ENCODE measurements at places on chromosomes 7 and 10.

- DNase-seq: no peak
Observed at GRCh38 chr10:88106366-88106765, 242.9 kb downstream of the PTEN start.

GRCh38 chr10:74675484-74675883 is 150.9 kb upstream of the KAT6B start:
- no peak for DNase-seq

DNA sequence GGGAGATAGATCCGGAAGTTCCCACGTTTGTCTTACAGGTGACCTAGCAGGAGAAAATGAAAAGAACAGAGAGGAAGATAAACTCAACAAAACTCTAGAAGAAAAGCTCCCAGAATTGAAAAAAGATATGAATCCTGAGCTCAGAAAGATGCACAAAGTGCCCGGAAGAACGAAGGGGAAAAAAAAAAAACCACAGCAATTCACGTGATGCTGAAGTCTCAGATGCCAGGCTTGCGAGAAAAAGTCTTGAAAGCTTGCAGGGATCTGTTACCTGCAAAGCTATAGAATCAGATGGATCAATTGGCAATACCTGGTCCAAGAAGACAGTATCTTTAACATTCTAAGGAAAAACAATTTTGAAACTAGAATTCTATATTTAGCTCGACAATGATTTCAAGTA is 33.5 kb downstream of the CARD11 start:
- no peak for DNase-seq

GRCh38 chr10:124657806-124658205 is 86.4 kb downstream of the FAM53B start:
- DNase-seq: no peak

DNA sequence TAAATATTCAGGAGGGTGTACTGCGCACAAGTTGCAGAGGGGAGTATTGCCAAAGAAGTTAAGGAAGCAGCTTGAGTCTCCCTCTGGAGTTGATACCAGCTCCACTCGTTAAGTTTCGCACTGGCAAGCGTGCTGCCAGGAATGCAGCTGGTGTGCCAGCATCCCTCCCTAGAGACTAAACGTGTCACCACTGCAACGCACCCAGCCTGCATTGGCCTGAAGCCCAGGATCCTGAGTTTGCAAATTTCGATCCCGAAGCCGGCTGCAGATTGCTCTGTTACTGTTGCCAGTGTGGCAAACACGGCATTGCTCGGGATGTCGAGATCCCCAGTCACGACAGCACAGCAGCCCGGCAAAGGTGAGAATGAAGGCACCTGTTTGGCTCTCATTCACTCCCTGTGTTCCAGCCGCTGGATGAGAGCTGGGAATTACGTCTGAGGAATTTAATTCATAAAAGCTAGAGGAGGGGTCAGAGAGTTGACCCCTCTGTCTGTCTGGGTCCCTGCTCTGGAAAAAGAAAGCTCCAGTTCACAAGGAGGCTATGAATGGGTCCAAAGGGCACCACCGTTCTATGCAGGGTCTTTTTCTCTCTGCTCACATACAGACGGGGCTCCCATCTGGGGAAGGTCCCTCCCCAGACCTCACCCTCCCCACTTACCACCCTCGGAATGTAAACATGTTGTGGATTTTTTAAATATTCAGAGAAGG is 61.0 kb downstream of the NRP1 start:
- DNase-seq: no peak

DNA sequence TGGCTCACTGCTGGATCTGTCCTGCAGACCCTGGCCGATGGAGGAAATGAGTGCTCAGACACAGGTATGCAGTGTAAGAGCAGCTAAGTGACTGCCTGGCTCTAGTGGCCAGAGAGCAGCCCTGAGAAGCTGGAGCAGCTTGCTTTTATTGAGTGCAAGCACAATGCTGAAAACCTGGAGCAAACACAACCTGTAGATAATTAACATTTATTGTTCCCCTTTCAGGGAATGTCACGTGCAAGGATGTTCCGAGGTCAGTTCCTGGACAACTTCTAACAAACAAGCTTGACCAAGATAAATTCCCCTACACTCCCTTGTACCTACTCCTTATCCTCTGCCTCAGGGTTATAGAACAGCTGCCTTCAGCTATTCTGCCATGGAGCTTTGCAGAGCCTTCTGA is 31.3 kb downstream of the DDC start:
- no peak for DNase-seq

DNA sequence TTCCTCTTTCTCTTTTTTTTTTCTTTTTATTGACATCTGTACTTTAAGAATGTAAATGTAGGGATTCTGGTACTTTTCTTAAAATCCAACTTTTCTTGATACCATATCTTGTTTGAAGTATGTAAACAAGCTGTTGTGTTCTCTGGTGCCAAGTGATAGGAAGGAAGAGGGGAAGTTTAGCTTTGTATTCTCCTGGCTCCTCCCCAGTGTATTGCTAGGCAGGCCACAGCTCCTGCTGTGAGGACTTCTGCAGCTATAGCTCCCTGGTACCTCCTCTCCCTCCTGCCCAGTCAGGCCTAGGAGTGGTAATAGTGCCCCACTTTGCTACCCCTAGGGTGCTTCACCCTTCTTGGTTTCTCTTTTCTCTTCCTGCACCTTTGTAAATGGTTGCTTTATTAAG is 45.3 kb upstream of the SP8 start:
- DNase-seq: no peak

- DNase-seq: no peak
Observed at GRCh38 chr7:133601617-133602016, 348.7 kb downstream of the EXOC4 start.

DNA sequence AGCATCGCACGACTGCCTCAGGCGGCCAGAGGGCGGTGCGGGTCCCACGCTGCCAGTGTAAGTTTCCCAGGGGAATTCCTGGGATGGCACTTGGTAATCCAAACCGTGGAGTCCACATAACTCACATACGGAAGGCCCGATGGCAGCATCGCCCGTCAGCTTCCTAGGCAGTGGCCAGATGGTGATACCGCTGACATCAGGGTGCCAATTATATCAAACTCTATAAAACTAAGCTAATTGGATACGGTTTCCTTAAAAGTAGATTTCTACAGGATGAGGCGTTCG is 189.8 kb downstream of the CELF2 start:
- DNase-seq: no peak

GRCh38 chr10:48634198-48634983 is 29.5 kb upstream of the ARHGAP22 start:
- peak; percentile 28 for DNase-seq

DNA sequence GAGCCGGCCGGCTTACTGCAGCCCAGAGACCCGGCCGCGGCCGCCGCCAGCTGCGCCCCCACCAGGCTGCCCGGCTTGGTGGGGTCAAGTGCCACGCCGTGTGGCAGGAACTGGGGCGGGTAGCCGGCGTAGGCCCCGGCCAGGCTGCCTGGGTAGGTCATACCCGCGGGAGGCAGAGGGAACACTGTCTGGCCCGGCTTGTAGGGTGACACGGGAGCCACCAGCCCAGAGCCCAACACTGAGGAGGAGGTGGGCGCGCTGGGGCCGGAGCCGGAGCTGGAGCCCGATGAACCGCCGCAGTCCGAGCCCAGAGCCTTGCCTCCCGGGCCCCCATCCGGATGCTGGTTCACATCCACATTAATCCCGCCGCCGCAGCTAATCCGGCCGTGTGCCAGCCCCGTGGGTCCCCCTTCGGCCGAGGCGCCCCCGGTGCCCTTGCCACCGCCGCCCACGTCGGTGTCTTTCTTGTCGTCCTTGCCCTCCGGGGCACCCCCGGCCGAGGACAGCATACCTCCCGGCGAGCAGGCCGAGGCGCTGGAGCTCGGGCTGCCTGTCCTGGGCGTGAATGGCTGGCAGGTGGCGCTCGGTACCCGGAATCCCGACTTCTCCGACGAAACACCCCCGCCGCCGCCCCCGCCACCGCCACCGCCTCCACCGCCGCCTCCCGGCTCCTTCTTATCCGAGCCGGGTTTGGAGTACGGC is 2.0 kb downstream of the ZNF503 start:
- DNase-seq: no peak

DNA sequence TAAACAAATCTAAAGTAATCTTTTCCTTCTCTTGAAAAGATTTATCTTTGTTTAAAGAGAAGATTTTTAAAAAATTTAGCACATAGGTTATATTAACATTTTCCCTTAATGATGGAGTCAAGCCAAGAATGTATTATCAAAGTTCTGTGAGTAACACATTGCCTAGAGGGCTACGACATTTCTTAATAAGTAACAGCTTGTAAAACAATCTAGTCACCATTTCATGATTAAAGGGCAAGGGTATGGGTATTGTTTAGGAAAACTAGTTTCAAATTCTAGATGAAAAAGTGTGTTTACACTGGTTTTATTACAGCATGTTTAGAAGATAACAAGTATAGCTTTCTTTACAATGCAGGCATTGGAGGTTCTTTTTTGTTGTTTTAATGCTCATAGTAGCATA is 28.6 kb upstream of the LAMB4 start:
- DNase-seq: no peak

DNA sequence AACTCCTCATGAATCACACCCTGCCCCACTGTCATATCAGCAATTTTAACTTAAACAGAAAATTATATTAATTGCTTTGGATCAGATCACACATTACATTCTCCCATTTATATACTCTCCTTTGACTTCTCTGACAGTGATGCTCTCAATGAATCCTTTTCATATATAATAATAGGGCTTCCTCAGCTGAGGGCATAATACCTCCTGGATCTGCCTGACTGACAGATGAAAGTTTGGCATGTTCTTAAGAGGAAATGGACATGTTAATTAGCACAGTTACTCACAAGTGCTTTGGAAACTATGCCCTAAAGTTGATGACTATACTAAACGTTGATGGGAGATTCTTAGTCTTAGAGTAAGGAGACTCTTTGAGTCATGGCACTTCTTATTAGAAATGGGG is 478.2 kb upstream of the LRRN3 start:
- no peak for DNase-seq

- no peak for DNase-seq
Observed at GRCh38 chr7:33716581-33717477, 188.5 kb upstream of the BMPER start.

DNA sequence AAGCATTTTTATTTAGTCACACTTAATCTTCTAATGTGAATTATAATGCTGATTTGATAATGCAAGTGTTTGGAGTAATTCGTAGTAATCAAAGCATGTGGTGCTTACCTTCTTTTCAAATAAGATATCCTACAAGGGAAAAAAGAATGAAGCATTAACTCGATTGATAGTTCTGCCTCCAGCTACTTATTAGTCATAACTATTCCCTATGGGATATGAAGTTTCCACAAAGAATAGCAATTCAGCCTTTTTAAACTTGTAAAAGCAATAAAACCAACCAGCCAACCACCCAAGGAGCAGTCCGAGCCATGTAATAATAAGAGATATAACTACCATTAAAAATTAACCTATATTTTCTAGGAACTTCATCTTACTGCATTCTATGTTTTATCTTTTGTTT is 11.6 kb downstream of the COL28A1 start:
- no peak for DNase-seq

- DNase-seq: no peak
Observed at GRCh38 chr10:95487994-95488393, 73.2 kb downstream of the SORBS1 start.

- no peak for DNase-seq
Observed at GRCh38 chr10:44253769-44254462, 131.0 kb downstream of the CXCL12 start.
